ENCODE measurements at places on chromosomes 5 and 9.

- DNase-seq = no peak
Observed at GRCh38 chr5:103624675-103625074, 62.1 kb upstream of the NUDT12 start.

GRCh38 chr5:150690760-150691159 lies 10.1 kb downstream of the RBM22 start:
- DNase-seq = no peak

DNA sequence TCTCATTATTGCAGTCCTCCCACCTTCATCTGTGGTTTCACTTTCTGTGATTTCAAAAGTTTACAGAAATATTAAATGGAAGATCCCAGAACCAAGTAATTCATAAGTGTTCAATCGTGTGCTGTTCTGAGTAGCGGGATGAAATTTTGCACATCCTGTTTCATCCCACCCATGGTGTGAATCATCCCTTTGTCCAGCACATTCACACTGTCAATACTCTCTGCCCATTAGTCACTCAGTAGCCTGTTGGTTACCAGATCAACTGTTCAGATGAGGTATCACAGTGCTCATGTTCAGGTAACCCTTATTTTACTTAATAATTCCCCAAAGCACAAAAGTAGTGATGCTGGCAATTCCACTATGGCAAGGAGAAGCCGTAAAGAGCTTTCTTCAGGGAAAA lies 26.8 kb downstream of the FAM81B start:
- DNase-seq = no peak

GRCh38 chr5:114346181-114346580 lies 15.7 kb upstream of the KCNN2 start:
- no peak for DNase-seq

GRCh38 chr9:136762221-136762691 lies 2.1 kb downstream of the LCN15 start:
- DNase-seq = no peak

GRCh38 chr5:16757989-16758501 lies 141.2 kb upstream of the RETREG1 start:
- DNase-seq = no peak

Data from K562 (cell line).